ENCODE measurements at places on chromosomes 12 and 14. TPM values are rescaled to one million over a fixed set of nuclear protein-coding genes. Genes with fewer than 3 reads are reported as not detected.

NGB gene
- total RNA-seq = not detected

KLRC4 gene
- not detected for total RNA-seq

ERBB3 gene
- total RNA-seq = 38.0 TPM

GRCh38 chr12:123723765-123724164, 11.6 kb downstream of the ATP6V0A2 start:
- H3K36me3 ChIP-seq = peaks cover 26% of the 10 kb centered on the region
- no peak overlapping the region for H3K4me3 ChIP-seq
- H3K27me3 ChIP-seq = no peaks in the 10 kb centered on the region

KANSL2 gene
- 63.9 TPM for total RNA-seq

- no peak for DNase-seq
- peak overlapping the region; percentile 71 for H3K27ac ChIP-seq
- peaks cover 57% of the 10 kb centered on the region for H3K4me1 ChIP-seq
These were observed 67.2 kb downstream of the TMEM30B start for GRCh38 chr14:61213920-61214319.

- no peaks in the 10 kb centered on the region for H3K36me3 ChIP-seq
- no peaks in the 10 kb centered on the region for H3K4me1 ChIP-seq
- DNase-seq = no peak
- no peak overlapping the region for H3K4me3 ChIP-seq
These were observed 1186.3 kb upstream of the FLRT2 start for GRCh38 chr14:84343656-84344055.

KLRG1 gene
- total RNA-seq = 2.3 TPM

PLA2G1B gene
- total RNA-seq = not detected

DNA sequence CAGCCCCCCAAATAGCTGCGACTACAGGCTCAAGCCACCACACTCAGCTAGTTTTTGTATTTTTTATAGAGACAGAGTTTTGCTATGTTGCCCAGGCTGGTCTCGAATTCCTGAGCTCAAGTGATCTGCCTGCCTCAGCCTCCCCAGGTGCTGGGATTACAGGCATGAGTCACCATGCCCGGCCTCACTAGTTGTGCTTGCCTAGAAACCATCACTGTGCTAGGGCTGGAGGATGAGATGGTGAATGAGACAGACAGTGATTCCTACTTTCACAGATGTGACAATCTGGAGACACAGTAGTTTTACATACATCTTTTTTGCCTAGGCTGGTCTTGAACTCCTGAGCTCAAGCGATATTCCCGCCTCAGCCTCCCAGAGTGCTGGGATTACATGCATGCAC, 7.5 kb upstream of the MSI1 start:
- peaks cover 26% of the 10 kb centered on the region for H3K27me3 ChIP-seq
- H3K36me3 ChIP-seq = no peaks in the 10 kb centered on the region
- H3K4me1 ChIP-seq = no peaks in the 10 kb centered on the region
- no peak for DNase-seq
- no peak overlapping the region for H3K4me3 ChIP-seq

GSG1 gene
- 1.0 TPM for total RNA-seq

- H3K4me3 ChIP-seq = peak overlapping the region; percentile 54
- peaks cover 15% of the 10 kb centered on the region for H3K36me3 ChIP-seq
- no peak for DNase-seq
These were observed 21.9 kb downstream of the ATF7IP start for GRCh38 chr12:14387219-14387871.

GRCh38 chr12:53577941-53578352, 48.2 kb downstream of the ATF7 start:
- H3K36me3 ChIP-seq = no peaks in the 10 kb centered on the region
- H3K4me1 ChIP-seq = no peaks in the 10 kb centered on the region

HCAR1 gene
- not detected for total RNA-seq

DNA sequence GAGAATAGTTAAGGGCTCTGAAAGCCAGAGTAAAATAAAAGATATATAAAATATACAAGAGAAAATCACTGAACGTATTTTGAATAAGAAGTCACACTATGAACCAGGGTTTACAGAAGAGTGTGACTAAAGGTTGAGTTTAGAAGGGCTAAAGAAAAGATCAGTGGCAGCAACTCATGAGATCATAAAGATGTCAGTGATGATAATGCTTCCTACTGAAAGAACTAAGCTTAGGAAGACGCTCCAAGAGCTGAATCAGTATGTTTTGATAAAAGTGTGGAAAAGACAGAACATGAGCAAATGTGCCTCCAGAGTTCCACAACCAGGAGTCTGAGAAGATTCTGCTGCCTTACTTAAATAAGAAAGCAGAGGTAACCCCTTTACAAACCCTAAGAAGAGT, 74.6 kb downstream of the KITLG start:
- H3K27me3 ChIP-seq = no peaks in the 10 kb centered on the region
- no peak overlapping the region for H3K4me3 ChIP-seq
- H3K36me3 ChIP-seq = peaks cover 13% of the 10 kb centered on the region
- no peak overlapping the region for H3K27ac ChIP-seq

GRCh38 chr12:53097564-53098353, at the start of gene IGFBP6:
TSS of gene IGFBP6 (plus strand) at chr12:53097667. CDS start at chr12:53097718, 51 bp downstream.
- H3K27ac ChIP-seq = peak within 1 kb of the TSS; percentile 51
- H3K36me3 ChIP-seq = no peaks in the 10 kb centered on the region
- H3K4me1 ChIP-seq = peaks cover 9% of the 10 kb centered on the region
- H3K27me3 ChIP-seq = no peaks in the 10 kb centered on the region
- H3K4me3 ChIP-seq = peak within 1 kb of the TSS; percentile 67
- DNase-seq = peak; percentile 66

DNA sequence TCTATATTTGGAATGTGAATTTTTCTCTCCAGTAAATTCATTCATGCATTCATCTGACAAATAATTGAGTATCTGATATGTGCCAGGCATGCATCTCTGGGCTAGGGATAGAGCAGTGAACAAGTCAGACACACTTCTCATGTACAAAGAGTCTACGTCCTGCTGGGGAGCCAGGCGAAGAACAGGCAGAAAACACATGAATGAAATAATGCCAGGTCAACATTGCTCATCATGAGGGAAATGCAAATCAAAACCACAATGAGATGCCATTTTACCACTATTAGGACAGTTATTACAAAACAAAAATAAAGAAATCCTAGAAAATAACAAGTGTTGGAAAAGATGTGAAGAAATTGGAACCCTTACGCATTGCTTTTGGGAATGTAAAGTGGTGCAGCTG, 90.3 kb downstream of the PAX9 start:
- DNase-seq = no peak
- no peak overlapping the region for H3K27ac ChIP-seq
- H3K4me3 ChIP-seq = no peak overlapping the region
- H3K36me3 ChIP-seq = no peaks in the 10 kb centered on the region

DNA sequence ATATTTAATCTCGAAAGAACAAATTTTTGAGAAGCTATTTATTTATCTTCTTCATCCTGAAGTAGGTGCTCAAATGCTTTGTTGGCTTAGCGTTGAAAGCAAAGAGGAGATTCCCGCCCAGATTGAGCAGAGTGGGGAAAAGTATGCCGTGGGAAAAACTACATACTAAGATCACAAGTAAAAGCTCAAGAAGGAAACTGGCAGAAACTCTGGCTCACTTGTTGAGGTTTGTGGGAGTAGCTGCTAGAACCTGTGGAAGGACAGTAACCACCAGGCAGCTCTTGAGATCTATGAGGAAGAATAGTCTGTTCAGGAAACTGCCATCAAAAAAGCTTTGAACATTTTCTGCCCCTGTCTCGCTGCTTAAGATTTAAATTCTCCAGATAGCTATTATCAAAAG, 3.9 kb downstream of the MYRFL start:
- no peak overlapping the region for H3K4me3 ChIP-seq
- H3K36me3 ChIP-seq = no peaks in the 10 kb centered on the region
- H3K4me1 ChIP-seq = no peaks in the 10 kb centered on the region
- no peak for DNase-seq
- H3K27ac ChIP-seq = no peak overlapping the region

RIPK3 gene
- total RNA-seq = not detected

- H3K27ac ChIP-seq = no peak overlapping the region
- H3K4me1 ChIP-seq = peaks cover 20% of the 10 kb centered on the region
- no peak for DNase-seq
These were observed 25.3 kb downstream of the NUAK1 start for GRCh38 chr12:106113446-106113823.

All from SJCRH30 (cell line).